ENCODE measurements at places on chromosomes 5 and 9. TPM values are rescaled to one million over a fixed set of nuclear protein-coding genes. Genes with fewer than 3 reads are reported as not detected.

- H3K4me3 ChIP-seq: no peak overlapping the region
- peaks cover 5% of the 10 kb centered on the region for H3K27me3 ChIP-seq
- H3K36me3 ChIP-seq: no peaks in the 10 kb centered on the region
- no peak overlapping the region for H3K27ac ChIP-seq
- DNase-seq: no peak
- H3K4me1 ChIP-seq: no peaks in the 10 kb centered on the region
Observed at GRCh38 chr9:124710766-124711165, 60.3 kb downstream of the NR6A1 start.

The TMC1 gene
- total RNA-seq: not detected

The KIF20A gene
- total RNA-seq: 27.2 TPM

The C5orf52 gene
- total RNA-seq: not detected

The TAF11L10 gene
- total RNA-seq: not detected

Data from CD8-positive, alpha-beta memory T cell (primary cell).